GM23248 (cell line): ENCODE measurements at places on chromosomes 6 and 20.
A peak's percentile ranks its signal among the peaks of the same experiment; 100 is the strongest.

GRCh38 chr6:2749969-2750600, 637 bp downstream of the MYLK4 start:
- DNase-seq: peak; percentile 61

- DNase-seq: no peak
Observed at GRCh38 chr20:10643560-10643873, 30.3 kb downstream of the JAG1 start.

DNA sequence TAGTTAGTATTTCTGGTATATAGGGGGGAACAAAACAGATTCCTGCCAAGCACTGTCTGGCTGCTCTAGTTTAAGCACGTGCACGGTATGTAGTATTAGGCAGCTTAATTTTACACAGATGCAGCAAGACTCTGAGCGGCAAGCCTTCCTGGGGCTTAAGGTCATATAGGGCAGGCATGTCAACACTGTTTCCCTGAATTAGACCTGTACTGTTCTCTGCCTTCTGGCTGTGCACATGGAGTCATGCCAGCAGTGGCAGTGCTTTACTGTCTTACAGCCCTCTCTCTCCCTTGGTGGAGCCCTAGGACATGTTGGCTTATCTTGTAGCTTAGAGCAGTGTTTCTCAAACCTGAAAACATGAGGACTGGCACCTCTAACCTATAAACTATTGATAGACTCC, 56.6 kb downstream of the PHF20 start:
- no peak for DNase-seq

- peak; percentile 13 for DNase-seq
Observed at GRCh38 chr6:148455225-148455624, 112.6 kb downstream of the SASH1 start.

DNA sequence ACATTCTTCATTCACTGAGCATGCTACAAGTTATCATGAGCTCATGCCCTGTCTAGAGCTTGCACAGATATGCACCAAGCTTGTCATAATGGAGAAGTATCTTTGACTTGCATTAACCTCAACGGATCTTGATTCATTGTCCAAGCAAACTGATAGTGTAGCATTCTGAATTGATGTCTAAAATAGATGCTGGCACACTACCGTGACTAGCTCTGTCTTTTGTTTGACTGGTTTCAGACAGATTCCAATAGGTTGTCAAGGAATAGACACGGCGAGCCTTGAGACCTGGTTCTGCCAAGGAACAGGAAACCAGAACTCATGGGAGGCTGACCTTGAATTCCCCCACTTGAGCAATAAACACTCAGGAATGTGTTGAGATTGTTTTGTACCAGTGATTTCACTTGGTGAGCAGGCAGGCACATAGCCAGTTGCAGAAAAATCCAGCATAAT, 1153.1 kb upstream of the GJE1 start:
- peak; percentile 86 for DNase-seq

- DNase-seq: no peak
Observed at GRCh38 chr6:2545383-2546038, 205.2 kb downstream of the MYLK4 start.

- no peak for DNase-seq
Observed at GRCh38 chr6:156919370-156919769, 142.2 kb downstream of the ARID1B start.

GRCh38 chr6:136103763-136104311, 146.3 kb downstream of the MTFR2 start:
- peak; percentile 34 for DNase-seq

GRCh38 chr6:33882154-33882553, 78.4 kb upstream of the MLN start:
- DNase-seq: no peak

- DNase-seq: peak; percentile 22
Observed at GRCh38 chr6:133590814-133591213, 298.1 kb upstream of the TCF21 start.

DNA sequence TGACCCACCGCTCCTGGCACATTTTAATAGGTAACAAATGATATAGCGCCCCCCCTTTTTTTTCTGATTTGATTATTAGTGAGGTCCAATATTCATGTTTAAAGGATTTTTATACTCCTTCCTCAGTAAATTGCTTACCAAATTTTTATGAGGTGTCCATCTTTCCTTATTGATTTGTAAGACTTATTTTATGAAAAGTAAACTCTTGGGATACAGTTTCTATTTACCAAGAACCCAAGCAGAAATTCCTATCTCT, 25.1 kb downstream of the TRIM27 start:
- DNase-seq: no peak

DNA sequence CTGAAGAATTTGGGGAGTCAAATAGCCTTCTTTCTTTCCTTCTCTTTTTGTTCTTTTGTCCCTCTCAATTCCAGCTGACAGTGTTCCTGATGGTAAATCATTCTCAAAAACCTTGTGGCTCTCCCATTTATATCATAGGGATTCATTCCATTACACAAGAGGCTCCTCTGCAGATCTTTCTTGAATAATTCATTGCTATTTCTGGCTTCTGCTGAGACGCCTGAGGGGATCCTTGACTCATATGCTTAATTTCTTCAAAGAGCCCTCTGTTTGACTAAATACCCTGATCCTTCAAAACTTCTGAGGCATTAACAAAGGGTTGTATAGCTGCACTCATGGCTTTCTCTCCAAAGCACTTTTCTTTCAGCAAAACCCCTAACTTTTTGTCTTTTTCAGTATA, 289.3 kb downstream of the FARS2 start:
- no peak for DNase-seq

GRCh38 chr6:107704347-107705013, 119.6 kb downstream of the SCML4 start:
- peak; percentile 54 for DNase-seq

GRCh38 chr6:128560966-128561365, 40.6 kb upstream of the PTPRK start:
- no peak for DNase-seq

DNA sequence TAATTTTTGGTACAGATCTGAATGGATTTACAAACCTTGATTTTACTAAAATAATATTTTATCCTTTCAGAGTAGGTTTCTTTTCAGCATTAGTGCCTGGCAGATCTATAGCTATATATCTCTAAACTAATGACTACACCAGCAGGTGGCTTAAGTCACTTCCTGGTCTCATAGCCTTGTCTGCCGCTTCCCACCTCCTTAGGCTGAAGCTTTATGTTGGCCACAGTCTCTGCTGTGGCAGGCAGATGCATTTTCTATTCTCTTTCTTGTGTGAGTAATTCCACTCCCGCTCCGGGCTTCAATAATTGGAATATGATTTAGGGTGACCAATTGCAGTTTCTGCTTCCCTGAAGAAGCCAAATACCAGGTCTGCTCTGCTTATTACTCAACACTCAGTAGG, 226.8 kb upstream of the HS3ST5 start:
- no peak for DNase-seq

DNA sequence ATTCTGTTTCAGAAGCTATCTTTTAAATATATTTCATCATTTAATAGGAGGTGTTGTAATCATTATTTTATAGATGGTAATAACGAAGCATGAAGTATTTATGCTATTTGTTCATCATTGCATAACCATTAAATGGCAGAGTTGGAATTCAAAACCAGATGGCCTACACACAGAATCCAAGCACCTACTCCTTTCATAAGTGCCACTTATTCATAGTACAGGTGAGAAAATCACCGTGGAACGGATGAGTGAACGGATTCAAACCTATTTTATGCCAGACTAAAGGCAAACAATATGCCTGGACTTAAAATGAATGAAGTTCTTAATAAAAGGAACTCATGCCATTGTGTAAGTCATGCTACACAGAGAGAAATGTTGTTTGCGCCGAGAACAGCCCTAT, 397.9 kb upstream of the ADGRB3 start:
- DNase-seq: no peak

DNA sequence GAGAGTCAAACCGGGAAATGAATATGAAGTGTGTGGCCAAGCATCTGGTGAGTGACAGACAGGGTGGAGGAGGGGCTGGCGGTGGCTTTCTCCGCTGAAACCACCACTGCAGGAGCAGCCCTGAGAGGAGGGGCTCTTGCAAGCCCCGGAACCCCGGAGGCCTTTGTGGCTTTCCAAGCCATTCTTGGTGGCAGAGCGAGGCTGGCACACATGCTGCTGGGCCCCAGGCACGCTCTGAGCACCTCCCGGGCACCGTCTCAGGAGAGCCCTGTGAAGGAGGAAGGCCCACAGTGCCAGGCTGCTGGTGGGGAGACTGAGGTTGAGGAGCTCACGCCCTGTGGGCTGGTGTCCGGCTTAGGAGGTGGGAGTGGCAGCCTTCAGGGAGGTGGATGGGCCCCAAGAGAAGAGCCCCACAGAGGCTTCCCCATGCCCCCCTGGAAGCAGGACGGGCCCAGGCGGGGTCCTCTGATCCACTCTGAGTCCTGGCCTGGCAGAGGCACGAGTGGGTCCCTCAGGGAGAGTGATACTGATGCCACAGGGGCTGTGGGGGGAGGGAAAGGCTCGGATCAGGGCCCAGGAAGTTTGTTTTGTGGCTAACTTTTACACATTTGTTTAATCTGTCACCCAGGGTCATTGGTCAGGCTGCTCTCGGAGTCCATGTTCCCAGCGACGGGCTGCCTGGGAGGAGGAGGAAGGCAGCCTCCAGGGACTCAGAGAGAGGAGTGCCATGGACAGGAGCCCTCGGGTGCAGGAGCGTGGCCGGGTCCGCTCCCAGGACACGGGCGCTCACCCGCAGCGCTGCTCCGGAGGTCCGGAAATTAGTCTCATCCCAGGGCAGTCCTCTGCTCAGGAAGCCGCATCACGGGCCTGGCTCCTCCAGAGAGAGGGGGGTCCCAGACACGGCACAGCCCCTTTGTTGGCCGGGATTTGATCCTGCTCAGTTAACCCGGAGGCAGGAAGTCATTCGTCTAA, 170.7 kb downstream of the ERMARD start:
- DNase-seq: no peak
